Non-pigmented ciliary epithelial cell (primary cell): ENCODE measurements at places on chromosomes 3 and 15.

GRCh38 chr15:33242669-33243191 is 48.2 kb upstream of the FMN1 start:
- DNase-seq, result no peak

- no peak for DNase-seq
Measured at GRCh38 chr3:133494469-133494868, 79.0 kb upstream of the CDV3 start.

- no peak for DNase-seq
Measured at GRCh38 chr3:150006794-150007193, 36.1 kb upstream of the PFN2 start.

DNA sequence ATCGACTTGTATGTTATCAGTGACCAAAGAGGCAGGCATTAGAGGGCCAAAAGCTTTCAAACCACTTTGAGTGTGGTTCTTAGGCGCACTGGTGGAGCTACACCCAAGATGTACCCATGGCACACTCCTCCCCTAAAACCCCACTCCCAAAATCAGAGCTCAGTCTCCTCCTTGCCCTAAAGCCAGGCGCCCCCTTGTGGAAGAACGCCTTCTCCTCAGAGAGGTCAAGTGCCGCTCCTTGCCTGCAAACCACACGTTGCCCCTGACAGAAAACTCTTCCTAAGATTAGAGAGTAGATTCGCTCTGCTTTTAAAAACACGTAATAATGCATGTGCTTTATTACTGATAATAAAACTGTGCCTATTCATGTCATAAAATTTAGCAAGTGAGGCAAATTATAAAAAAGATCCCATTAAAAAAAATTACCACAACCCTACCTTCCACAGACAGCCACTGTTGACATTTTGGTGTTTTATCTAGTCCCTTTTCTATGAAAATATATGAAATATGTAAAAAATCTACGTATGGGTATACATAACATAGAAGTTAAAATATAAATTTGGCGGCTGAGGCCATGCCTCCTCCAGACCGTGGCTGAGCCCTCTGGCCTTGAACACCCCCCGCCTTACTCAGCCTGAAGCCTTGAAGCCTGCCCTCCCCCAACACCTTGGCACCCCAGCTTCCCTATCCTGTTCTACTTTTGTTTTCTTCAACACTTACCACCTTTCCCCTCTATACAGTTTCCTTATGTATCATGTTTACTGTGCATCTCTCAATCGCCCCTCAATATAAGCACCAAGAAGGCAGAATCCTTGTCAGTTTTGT is 33.5 kb downstream of the BCL2L10 start:
- DNase-seq, result no peak

- DNase-seq, result no peak
Measured at GRCh38 chr3:170372190-170372879, 14.8 kb downstream of the SKIL start.

GRCh38 chr3:18572809-18573208 is 147.7 kb upstream of the SATB1 start:
- no peak for DNase-seq

GRCh38 chr3:154851644-154852043 is 228.5 kb upstream of the MME start:
- no peak for DNase-seq

DNA sequence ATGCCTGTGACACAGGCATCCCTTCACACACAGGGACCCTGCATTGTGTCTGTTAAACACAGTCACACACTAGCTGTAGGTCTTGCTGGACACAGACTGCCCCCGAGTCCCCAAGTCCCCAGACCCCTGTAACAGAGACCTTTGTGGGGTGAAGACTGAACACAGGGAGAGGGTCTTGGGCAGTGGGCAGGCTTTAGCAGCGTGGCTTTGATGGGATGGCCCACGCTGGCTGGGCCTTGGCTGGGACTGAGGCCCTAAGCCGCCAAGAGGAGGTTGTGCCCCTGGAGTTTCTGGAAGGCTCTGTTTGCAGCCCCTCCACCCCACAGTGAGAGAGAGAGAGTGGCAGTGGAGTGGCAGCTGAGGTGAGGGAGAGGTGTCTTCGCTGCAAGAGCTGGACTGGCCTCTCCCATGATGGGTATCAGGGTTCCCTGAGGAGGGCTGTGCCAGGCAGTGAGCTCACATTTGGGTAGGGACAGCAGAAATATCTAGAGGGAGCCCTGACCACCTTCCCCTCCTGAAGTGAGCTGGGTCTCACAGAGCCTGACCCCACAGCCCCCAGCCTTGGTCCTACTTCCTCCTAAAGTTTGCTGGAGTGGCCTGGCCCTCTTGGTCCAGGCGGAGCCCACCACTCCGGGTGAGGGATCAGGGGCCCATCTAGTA is 635 bp upstream of the VILL start:
- DNase-seq, result no peak

DNA sequence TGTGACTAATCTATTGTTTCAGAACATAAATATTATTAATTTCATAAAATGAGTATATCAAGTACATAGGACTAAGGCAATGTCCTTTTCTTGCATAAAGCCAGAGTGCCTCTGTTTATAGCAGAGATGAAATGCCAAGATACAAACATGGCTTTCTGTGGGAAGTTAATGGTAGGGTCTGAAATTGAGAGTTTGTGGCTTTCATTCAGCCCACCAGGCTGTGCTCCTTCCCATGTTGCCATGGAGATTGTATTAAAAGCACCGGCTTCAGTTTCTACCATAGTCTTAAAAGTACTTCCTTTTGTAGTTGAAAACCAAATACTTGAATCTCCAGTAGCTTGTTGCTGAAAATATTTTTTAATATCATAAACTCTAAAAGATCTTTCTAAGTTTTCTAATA is 114.0 kb downstream of the LRRC28 start:
- DNase-seq, result no peak

DNA sequence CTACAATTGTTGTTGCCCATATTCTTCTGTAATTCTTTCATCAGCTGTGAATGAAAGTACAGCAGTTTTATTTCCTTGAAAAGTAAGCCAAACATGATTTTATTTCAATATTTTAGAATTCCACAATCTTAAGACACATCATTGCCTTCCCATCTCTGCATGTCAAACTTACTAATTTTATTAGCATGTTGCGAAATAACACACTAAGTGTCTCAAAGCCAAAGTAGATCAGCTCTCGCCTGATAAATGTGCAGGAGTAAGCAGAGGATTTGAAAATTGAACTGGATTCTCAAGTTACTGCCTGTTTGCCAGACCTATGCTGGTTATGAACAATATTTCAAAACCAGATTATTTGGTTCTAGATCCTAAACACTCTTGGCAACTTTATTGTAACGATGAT is 25.7 kb downstream of the TGFBR2 start:
- DNase-seq, result no peak

DNA sequence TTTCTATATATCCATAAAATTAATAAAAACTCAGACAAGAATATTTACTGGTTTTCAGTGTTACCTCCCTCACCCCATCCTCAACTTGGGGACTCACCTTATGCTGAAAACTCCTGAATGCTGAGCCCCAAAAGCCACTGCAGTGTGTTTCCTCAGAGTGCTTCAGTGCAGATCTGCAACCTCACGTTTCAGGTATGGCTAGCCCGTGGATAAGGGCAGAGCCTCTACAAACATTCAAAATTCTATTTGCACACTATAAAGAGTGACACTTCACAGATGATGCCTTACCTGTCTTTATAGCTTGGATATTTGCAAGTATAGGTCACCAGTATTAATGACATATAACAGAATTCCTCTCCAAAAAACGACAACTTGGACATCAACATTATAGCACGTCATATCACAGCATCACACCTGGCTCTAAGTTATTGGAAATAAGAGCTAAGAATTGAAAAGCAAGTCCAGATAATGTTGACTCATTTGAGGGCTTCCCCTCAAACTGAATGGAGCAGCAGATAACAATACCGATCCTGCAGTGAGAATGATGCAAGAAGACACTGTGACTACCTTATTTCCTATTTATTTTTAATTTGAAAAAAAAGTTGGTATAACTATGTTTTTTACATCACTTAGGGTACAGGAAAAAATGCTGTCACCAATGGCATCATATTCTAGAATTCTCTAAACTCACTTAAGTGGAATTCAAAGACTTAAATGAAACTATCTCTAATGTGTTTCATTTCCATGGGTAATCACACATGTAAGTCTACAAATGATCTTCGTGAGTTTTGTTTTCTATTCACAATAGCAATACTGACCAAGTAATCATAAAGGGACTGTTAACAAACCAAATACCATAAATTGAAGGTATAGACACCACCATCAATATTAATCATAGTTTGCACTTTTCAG is 40.7 kb upstream of the RSL24D1 start:
- no peak for DNase-seq

GRCh38 chr3:50156549-50157493 is 1.7 kb downstream of the SEMA3F start:
- no peak for DNase-seq

DNA sequence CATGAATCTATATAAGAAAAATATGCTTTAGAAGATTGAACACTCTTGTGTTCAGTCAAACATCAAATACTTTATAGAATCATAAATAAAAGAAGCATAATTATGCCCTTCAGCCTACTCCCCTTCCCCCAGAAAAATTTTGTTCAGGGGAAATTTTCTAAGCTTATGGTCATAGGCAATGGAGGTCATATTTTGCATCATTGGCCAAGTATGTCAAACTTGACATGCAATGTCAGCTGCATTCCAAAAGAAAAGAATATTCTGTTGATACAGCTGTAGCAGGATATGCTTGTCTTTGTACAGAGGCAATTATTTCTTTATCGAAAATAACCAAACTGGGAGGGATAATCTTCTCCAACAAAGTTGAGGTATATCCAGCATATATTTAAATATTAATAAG is 328.2 kb downstream of the ZIC1 start:
- no peak for DNase-seq

DNA sequence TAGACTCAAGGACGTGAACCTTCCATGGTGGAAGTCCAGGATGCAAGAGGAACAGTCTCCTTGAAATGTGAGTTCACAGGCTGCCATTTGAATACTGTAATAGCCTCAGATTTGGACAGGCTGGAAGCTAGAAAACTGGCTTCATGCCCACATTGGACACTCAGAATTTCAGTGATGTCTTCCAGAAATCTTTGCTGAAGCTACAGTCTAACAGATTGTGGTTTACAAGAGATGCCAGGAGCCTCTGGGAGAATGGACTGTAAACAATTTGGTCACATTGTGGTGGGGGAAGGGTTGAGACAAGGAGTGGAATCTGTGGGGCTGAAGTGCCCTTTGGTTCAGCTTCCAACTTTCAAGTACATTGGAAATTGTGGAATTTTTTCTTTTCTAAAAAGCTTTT is 252.0 kb upstream of the PROK2 start:
- DNase-seq, result no peak

GRCh38 chr3:25455441-25456132 is 27.5 kb downstream of the RARB start:
- no peak for DNase-seq

GRCh38 chr3:109853077-109853731 is 515.9 kb upstream of the DPPA4 start:
- no peak for DNase-seq

GRCh38 chr3:34212656-34213055 is 414.2 kb downstream of the PDCD6IP start:
- DNase-seq, result no peak

DNA sequence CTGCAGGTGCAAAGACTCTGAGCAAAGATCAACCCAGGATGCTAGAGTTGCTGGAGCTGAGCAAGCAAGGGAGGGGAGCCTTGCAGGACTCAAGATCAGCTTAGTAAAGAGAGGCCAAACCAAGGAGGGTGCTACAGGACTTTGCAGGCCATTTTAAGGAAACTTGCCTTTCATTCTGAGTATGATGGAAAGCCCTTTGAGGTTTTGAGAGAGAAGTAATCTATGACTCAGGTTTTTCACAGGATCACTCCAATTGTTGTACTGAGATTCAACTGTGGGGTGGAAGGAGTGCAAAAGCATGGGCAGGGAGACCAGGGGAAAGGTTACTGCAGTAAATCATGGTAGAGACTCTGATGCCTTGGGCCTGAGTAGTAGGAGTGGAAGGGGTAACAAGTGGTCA is 260.4 kb upstream of the GPR149 start:
- no peak for DNase-seq

GRCh38 chr3:72395776-72396311 is 452.4 kb downstream of the SHQ1 start:
- no peak for DNase-seq

- no peak for DNase-seq
Measured at GRCh38 chr3:2166552-2166951, 67.9 kb downstream of the CNTN4 start.

DNA sequence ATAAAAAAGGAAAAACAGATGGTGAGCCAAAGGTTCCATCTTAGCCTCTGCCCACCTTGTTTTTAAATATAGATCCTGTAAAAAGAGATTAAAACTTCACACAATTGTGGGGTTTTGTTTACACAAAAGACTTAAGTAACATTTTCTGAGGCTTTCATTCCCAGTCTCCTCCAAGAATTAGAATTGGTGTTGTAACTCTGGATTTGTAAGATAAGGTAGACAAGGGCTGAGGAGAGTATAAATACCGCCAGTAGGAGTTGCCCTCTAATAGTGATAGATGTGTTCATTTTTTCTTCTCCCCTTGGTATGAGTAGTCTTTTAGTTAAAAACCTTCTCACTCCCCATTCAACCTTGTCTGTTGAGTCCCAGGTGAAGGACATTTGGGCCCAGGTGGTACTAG is 8.5 kb downstream of the MINDY2 start:
- DNase-seq, result no peak

GRCh38 chr3:46484388-46484787 is 13.4 kb upstream of the RTP3 start:
- DNase-seq, result no peak

- DNase-seq, result no peak
Measured at GRCh38 chr3:48546203-48546829, 10.3 kb downstream of the PFKFB4 start.

- no peak for DNase-seq
Measured at GRCh38 chr3:123663977-123664376, 79.1 kb upstream of the HACD2 start.

DNA sequence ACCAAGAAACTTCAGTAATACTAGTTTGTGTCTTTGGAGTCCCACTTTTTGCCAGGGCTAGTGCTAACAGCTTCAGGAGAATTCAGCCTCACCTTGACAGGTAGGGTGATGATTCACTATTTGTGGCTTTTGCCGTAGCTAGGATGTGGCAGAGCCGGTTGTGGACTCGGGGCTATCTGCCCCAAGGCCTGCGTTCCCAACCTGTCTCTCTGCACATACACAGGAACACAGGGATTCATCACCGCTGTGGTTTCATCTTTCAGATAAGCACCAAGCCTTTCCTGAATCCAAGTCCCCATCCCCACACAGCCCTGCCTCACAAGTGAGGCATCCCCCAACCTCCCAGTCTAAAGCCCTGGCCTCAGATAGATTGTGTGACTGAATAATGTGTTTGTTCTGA is 45.2 kb upstream of the POLG start:
- DNase-seq, result no peak
